ENCODE measurements at places on chromosomes 7 and 10.

- no peak for DNase-seq
These were observed 197.1 kb downstream of the SORCS1 start for GRCh38 chr10:106967452-106967851.

GRCh38 chr7:96285579-96285978 lies 36.3 kb downstream of the SLC25A13 start:
- DNase-seq = no peak

- no peak for DNase-seq
These were observed 161.6 kb downstream of the ITGA8 start for GRCh38 chr10:15558136-15558535.

- peak; percentile 69 for DNase-seq
These were observed 39.1 kb downstream of the GOLGA7B start for GRCh38 chr10:97888641-97889262.

DNA sequence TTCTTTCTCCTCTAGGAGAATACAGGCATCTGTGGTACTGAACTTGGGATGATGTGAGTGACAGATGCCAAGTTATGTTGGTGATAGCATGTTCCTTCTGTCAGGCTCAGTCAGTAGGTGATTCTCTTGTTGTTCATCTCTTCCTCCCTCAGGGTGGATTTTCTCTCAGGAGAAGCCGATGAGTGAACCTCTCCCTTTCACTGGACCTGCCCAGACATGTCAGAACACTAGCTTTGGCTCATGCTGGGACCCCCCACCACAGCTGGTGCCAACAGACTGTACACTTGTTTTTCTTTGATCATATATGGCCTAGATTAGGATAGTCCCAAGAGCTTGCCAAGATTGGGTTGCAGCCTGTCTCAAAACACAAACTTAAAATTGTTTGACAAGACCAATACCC lies 129.4 kb downstream of the BMPER start:
- peak; percentile 77 for DNase-seq

DNA sequence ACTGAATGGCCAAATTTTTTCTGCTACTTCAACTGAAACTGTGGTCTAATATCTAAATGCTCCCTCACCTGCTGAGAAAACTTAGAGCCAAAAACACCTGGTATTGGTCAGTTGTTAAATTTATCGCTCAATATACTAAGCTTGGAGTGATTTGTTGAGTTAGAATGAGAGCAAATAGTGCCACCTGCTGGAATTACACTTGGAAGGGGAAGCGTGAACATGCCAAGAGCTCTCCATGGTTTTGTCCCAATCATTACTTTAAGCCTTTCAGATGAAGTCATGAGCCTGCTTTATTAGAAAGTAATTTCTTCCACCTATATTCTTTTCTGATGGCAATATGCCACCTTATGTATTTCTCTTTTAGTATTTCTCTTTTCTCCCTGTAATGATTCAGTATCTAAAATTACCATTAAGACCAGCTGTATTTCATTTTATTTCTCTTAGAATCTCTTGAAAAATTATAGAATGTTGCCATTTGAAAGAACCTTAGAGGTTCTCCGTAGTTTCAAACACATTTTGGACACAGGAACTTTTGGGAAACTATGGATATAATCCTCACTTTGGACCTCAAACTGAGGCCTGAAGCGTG lies 447.8 kb upstream of the C7orf33 start:
- DNase-seq = peak; percentile 62

Data from NCI-H345 (cell line).